Articular chondrocyte of knee joint (primary cell): ENCODE measurements at places on chromosomes 1 and 21. TPM values are rescaled to one million over a fixed set of nuclear protein-coding genes. Genes with fewer than 3 reads are reported as not detected.

CFHR2 gene
- not detected in 2 replicates for total RNA-seq

TRMT13 gene
- total RNA-seq: 18.2 and 21.5 TPM in 2 replicates

PRCC gene
- 21.9 and 22.0 TPM in 2 replicates for total RNA-seq

FMO1 gene
- total RNA-seq: not detected in 2 replicates

LEPR gene
- total RNA-seq: 11.6 and 14.6 TPM in 2 replicates

TMEM82 gene
- not detected in 2 replicates for total RNA-seq

SPATA6 gene
- 11.0 and 15.1 TPM in 2 replicates for total RNA-seq

RLF gene
- total RNA-seq: 37.6 and 43.0 TPM in 2 replicates

ITLN1 gene
- not detected in 2 replicates for total RNA-seq

SEMA4A gene
- 2.5 and 2.9 TPM in 2 replicates for total RNA-seq

ERRFI1 gene
- total RNA-seq: 96.4 and 120 TPM in 2 replicates

NMNAT2 gene
- 0.11 TPM in 1 of 2 replicates, not detected in the other for total RNA-seq

HES3 gene
- total RNA-seq: not detected in 2 replicates

ANGPTL1 gene
- 10.1 and 14.5 TPM in 2 replicates for total RNA-seq

ZBTB8OS gene
- 51.7 and 60.4 TPM in 2 replicates for total RNA-seq

CFHR3 gene
- 0.11 TPM in 1 of 2 replicates, not detected in the other for total RNA-seq

CDC14A gene
- 5.2 and 9.5 TPM in 2 replicates for total RNA-seq

CTBS gene
- 29.7 and 40.4 TPM in 2 replicates for total RNA-seq

KRTAP11-1 gene
- total RNA-seq: not detected in 2 replicates

RXRG gene
- not detected in 2 replicates for total RNA-seq

KCNA3 gene
- not detected in 2 replicates for total RNA-seq

CLCA1 gene
- not detected in 2 replicates for total RNA-seq
